Right renal pelvis (tissue), 4 donors: ENCODE measurements at places on chromosomes 13 and 19. TPM values are rescaled to one million over a fixed set of nuclear protein-coding genes. Genes with fewer than 3 reads are reported as not detected.

Gene PLEKHF1
- 1.5 TPM for polyA plus RNA-seq

Gene IL11
- polyA plus RNA-seq = 1.0 TPM

Gene NCCRP1
- polyA plus RNA-seq = 1.4 TPM

Gene MAP4K1
- 3.5 TPM for polyA plus RNA-seq

Gene RNF225
- not detected for polyA plus RNA-seq

Gene USPL1
- 23.6 TPM for polyA plus RNA-seq

Gene CUL4A
- polyA plus RNA-seq = 79.9 TPM

Gene CASP14
- polyA plus RNA-seq = 0.06 TPM

Gene OR10H1
- not detected for polyA plus RNA-seq

Gene RFPL4AL1
- not detected for polyA plus RNA-seq

Gene ACP7
- 0.65 TPM for polyA plus RNA-seq

Gene SLC25A42
- polyA plus RNA-seq = 17.4 TPM

Gene EPS8L1
- polyA plus RNA-seq = 51.4 TPM

Gene EDDM13
- 2.2 TPM for polyA plus RNA-seq
